ENCODE measurements at places on chromosomes 3 and 15.
A peak's percentile ranks its signal among the peaks of the same experiment; 100 is the strongest.

DNA sequence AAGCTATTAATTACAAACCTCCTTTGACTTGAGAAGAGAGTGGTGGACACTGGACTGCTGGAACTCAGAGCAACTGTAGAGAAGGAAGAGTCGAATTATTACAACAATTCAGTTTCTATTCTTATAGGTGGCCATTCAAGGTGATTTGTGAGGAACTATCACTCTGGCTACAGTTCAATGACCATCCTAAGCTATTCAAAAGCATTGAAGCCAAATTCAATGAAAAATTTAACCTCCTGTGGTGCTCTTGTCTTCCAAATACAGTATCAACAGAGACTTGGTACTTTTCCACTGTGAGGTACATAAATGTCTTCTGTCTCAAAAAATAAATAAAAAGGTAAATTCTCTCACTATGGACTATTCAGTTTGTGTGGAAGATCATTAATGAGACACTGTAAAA, 513.3 kb upstream of the SEMA6D start:
- DNase-seq = no peak

DNA sequence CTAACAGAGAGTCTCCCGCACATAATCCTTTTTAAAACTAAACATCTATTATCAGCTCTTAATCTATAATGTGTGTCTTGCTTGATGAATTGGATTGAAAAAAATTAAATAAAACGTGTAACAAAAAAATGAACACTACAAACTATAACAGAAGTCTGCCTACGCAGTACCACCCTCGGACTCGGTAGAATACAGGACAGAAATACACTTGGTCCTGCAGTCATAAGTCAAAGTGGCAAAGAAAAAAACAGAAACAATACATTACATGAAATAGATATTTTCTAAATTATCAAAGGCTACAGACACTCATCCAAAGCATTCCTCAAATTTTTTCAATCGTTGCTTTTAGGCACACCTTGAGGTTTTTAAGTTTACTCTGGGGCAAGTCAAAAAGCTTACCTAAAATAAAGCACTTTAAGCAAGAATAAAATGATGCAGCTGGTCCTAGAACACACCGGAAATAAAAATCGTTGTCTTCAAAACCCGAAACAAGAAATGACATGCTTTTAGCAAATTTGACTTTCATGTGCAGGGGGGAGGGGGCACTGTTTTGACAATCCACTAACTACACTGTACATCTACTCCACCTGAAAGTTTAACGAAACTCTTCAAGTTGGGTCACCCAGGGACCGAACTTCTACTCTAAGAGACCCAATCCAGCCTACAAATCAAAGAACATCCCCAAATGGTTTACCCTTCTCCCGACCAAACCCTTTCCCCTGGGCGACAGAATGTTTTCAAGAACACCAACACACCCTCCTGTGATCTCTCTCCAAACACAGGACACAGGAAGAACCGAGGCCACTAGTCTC, 1.3 kb downstream of the ADAM10 start:
- DNase-seq = no peak

DNA sequence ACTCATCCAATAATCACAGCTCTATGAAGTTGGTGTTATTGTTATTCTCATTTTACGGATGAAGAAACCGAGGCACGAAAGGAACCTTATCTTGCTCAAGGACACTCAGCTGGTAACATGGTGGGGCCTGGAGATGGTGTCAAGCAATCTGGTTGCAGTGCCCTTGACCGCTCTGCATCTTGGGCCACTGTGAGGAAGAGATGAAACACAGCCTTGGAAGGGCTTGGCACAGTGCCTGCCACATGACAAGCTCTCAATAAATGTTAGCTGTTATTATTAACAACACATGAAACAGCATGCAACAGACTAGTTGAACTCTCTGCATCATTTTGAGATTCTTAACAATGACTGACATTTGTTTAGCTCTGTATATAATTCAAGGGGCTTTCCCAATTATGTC, 10.1 kb upstream of the ITGA11 start:
- DNase-seq = no peak

- DNase-seq = no peak
Observed at GRCh38 chr15:63967616-63968015, 78.7 kb downstream of the DAPK2 start.

GRCh38 chr15:58056015-58056414, 9.5 kb downstream of the ALDH1A2 start:
- DNase-seq = no peak

DNA sequence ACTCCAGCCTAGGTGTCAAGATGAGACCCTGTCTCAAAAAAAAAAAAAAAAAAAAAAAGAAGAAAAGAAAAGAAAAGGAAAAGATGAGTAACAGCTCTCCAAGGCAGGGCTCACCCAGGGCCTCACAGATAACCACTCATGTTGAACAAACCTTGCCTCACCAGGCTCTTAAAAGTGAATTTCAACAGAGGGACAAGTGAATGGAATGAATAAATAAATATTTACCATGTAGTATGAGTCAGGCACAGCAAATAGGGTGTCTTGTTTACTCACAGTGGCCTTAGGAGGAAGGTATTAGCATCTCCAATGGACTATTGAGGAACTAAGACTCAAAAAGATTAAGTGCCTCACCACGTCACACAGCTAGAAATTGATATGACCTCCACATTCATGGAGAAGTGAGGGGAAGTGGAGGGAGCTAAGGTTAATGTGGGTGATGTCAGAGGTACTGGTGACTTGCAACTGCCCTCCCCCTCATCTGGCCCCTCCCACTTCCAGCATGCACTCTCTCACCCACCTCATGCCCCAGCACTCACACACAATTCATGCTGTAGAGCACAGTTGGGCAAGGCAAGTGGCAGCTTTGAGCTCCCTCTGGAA, 255.5 kb downstream of the UACA start:
- no peak for DNase-seq

DNA sequence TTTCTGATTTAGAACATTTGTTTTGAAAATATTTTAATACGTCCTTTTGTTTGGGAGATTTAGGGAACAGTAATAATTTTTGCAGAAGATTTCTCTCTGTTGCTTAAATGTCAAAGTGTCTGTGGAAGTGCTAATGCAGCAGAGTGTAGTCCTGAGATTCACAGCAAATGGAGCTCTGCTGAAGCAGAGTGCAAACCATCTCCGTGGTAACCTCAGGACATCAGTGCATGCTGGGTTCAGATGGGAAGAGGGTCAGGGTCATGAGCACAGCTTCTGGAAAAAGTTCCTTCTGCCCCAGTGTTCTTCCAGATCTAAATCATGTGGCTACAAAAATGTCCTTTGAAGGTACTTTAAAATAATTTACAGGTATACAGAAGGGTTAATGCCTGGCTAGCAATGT, 39.9 kb upstream of the SLC9A9 start:
- no peak for DNase-seq

DNA sequence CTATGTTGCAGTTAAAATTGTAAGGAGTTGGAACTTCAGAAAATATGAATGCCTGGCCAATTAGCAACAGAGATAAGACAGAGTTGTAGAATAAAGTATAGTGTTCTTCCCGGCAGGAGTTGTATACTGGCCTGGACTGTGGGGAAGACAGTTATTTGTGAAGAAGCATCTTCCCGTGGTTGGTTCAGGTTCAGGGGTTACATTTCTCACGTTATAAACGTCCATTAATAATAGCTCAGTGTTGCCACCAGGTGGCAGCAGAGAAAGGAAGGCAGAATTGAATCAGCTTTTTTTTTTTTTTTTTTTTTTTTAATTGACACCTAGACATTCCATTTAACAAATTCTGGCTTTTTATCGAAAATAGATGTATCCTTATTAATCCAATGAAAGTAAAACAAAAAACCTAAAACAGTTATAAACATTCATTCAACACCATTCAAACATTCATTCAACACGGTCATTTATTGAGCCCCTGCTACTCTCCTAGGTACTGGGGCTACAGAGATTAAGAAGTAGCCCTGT, 66.4 kb upstream of the NR2E3 start:
- peak; percentile 27 for DNase-seq

GRCh38 chr3:178397836-178398235, 138.4 kb upstream of the KCNMB2 start:
- no peak for DNase-seq
